B cell (primary cell): ENCODE measurements at places on chromosomes 1 and 21. TPM values are rescaled to one million over a fixed set of nuclear protein-coding genes. Genes with fewer than 3 reads are reported as not detected.

- peaks cover 5% of the 10 kb centered on the region for H3K36me3 ChIP-seq
- DNase-seq = peak; percentile 69
- H3K27ac ChIP-seq = peak overlapping the region; percentile 44
- no peaks in the 10 kb centered on the region for H3K27me3 ChIP-seq
- peaks cover 59% of the 10 kb centered on the region for H3K4me1 ChIP-seq
- H3K4me3 ChIP-seq = no peak overlapping the region
These were observed 30.4 kb downstream of the TMEM63A start for GRCh38 chr1:225851805-225852204.

DNA sequence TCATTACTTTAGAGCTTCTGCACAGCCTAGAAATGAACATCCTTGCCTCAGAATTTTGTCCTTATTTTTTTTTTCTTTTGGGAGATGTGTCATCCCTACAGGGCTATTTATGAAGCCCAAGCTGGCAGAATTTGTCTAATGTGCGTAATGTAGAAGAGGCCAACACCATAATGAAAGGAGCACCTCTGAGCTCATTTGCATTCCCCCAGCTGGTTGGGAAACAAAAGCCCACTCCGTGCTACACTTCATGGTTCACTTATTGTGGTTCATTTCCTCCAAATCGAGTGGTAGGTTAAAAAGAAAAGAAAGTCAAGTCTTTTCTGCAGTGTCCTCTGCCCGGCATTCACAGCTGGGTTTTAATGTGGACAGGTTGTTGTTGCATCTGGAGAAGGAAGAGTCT is 73.5 kb downstream of the KAZN start:
- H3K4me3 ChIP-seq = no peak overlapping the region
- DNase-seq = no peak
- H3K27ac ChIP-seq = no peak overlapping the region
- H3K4me1 ChIP-seq = peaks cover 4% of the 10 kb centered on the region
- H3K36me3 ChIP-seq = no peaks in the 10 kb centered on the region
- H3K27me3 ChIP-seq = no peaks in the 10 kb centered on the region

GRCh38 chr21:46253610-46254124 is 25.1 kb upstream of the LSS start:
- H3K27me3 ChIP-seq = no peaks in the 10 kb centered on the region
- peak; percentile 76 for DNase-seq
- H3K36me3 ChIP-seq = peaks cover 89% of the 10 kb centered on the region
- H3K4me1 ChIP-seq = peaks cover 25% of the 10 kb centered on the region
- H3K27ac ChIP-seq = peak overlapping the region; percentile 87
- no peak overlapping the region for H3K4me3 ChIP-seq

- no peaks in the 10 kb centered on the region for H3K4me1 ChIP-seq
- H3K27me3 ChIP-seq = no peaks in the 10 kb centered on the region
- DNase-seq = no peak
- no peak overlapping the region for H3K4me3 ChIP-seq
These were observed 106.3 kb upstream of the GJB5 start for GRCh38 chr1:34648501-34648900.

FCAMR gene
- total RNA-seq = not detected in 2 replicates

HSD3B2 gene
- not detected in 2 replicates for total RNA-seq

UBE2U gene
- total RNA-seq = not detected in 2 replicates
